SK-N-SH treated with all-trans-retinoic acid at 6 μM for 48 hours (cell line): ENCODE measurements at places on chromosomes 16 and 17.
A peak's percentile ranks its signal among the peaks of the same experiment; 100 is the strongest.

DNA sequence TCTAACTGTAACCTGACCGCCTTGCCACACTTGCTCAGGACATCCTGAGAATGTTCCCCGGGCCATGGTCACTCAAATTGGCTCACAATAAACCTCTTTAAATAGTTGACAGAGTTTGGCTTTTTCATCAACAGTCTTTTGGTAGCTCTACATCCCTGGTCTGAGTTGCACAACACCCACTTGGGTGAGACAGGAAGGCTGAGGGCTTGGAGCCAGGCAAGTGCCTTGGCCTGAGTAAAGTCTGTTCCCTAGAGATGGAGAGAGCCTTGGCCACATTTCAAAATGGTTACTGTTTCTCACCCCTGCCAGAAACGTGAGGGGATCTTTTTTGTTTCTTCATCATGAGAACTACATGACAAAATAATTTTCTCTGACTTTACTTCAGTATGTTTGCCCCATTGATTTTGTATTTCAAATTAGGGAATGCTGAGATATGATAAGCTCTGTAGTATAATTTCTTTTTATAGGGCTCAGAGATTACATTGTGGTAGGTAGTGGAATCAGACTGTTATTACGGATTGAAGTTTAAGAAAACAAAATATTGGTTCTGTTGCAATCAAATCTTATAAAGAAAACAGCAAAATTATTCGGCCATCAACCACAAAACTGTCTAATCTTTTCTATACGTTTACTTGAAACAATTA is 53.9 kb upstream of the NETO2 start:
- no peak for ATAC-seq

DNA sequence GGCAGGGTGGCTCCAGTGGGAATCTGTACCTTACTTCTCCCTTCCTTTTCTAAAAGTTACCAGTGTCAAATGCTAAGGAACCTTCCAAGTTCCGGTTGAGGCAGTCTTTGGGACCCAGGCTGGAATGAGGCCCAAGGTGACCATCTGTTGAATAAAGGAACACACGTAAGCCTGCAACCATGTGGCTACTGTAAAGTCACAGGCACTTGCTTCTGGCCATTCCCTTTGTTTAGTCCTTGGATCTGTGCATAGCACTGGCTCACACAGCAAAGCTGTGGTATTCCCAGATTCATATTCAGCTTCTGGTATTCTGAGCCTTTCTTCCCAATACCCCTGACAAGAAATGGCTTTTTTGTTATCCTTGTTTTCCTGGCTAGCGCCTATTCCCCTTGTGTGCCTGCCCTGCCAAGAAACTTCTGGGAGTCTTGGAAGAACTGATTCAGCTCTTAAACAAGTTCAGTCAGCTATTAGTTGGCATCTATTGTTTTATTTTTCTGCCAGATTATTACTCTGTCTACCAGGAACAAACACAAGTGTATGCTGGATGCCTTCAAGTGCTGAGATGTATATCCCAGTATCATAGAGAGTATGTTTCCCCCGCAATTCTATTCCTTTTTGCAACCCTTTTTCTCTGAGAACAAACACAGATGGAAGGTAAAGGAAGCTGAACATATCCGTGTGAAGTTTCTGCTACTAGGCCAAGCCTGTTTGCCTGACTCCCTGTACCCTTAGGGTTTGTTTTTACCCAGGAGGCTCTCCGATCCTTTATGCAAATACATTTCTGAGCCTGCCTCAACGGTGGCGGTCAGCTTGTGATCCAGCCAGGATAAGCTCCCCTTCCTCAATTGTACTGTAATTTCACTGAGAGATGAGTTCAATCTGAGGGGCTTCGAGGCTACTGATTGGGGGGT is 13.2 kb downstream of the TMEM238L start:
- no peak for ATAC-seq

DNA sequence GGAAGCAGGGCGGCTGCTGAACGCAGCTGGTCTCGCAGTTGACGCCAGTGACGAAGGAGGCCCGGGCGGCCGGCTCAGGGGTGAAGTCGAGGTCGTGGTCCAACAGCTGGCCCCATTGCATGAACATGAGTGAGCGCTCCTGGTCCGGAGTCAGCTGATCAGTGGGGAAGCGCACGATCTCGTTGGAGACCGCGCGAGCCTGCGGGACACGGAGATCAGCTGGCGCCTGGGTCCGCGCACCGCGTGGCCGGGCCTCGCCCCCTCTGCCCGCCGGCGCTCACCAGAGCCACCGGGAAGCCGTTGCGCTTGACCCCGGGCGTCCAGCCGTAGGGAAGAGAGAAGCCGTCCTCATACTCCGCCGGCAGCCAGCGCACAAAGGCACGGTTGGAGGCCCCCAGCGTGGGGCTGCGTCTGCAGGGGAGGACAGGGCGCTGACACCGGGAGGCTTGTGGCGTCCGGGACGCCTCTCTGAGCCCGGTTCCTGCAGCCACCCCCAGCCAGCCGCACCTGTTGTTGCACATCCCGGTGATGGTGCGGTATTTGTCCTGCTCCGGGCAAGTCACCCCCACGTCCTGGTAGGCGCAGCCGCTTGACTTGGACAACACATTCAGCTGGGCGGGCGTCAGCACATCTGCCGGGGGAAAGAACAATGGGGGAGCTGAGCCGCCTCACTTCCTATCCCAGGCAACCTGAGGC is 1.6 kb downstream of the MPO start:
- ATAC-seq = no peak

- no peak for ATAC-seq
Measured at GRCh38 chr17:58247511-58248363, 9.4 kb downstream of the LPO start.

DNA sequence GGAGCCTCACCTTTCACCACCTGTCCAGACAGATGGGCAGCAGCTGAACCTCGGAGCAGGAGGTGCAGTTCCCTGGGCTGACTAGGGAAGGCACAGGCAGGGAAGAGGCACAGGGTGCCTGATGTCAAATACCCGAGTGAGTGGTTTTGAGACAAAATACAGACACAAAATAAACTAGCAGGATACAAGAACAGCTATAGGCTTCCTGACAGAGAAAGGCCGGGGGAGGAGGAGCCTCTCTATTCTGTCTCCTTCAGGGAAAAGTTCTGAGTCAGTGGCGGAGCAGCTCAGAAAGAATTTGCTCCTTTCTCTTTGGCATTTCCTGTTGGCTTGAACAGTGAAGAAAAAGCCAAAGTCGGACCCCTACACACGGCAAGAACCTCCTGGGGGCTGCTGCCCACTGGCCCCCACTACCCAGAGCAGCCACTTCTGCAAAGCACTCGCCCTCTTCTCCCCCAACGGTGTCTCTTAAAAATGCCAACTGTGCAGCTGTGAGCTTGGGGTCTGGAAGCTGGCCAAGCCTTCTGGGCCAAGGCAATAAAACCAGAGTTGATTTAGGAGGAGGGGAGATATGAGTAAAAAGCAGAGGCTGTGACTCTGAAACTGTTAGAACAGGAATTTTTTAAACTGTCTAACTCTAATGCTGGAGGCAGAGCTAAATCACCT is 14.4 kb upstream of the FAAP100 start:
- ATAC-seq = peak; percentile 96

GRCh38 chr16:22007509-22008214 is at the start of gene MOSMO:
MOSMO (plus strand) TSS chr16:22008111; CDS start chr16:22008302, 191 bp downstream.
- peak; percentile 90 for ATAC-seq

GRCh38 chr17:12395733-12396354 is 269.8 kb upstream of the MYOCD start:
- peak; percentile 54; the same call in 2 of the 3 replicates for ATAC-seq

DNA sequence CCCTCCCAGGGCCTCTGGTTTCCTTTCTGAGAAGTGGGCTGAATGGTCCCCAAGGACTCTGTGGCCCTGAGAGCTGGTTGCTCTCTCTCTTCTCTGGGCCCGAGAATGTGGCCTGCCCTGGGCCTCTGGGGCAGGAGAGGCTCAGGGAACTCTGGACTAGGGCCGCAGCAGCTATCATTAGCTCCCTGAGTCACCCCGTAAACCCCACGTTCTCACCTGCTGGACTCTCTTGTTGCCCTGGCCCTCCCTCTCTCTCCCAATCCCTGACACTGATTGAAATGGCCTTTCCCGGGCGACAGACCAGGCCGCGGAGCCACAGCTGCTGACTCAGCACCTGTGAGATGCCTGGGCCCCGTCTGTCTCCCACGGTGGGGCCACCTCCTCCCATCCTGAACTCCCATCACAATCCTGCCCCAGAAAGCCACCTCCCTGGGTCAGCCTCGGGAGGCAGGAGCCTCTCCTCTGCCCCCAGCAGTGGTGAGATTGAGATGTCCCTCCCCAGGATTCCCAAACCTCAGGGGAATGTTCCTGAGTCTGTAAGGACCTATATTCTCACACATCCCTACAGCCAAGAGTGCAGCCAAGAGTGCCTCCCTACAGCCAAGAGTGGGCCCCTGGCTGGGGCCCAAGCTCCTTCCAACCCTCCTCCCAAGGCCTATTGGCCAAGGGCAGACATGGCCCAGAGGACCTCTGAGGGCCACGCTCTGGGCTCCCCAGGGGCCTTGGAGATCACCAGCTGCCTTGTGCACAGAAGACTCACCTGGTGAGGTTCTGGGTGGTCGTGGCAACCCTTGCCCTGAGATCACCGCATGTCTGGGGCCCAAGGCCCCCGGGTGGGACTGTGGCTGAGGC is 470 bp downstream of the TRPV3 start:
- no peak for ATAC-seq

DNA sequence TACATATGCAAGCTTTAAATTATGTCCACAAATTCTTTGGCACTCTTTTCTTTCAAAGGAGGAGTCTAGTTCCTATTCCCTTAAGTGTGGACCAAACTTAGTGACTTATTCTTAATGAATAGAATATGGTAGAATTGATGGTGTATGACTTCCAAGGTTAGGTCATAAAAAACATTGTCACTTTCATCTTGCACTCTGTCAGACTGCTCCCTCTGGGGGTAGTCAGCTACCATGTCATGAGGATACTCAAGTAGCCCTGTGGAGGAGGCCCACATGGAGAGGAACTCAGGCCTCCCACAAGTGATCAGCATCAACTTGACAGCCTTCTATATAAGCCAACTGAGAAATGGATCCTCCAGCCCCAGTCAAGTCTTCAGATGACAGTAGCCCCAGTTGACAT is 58.0 kb upstream of the SCNN1B start:
- ATAC-seq = no peak

GRCh38 chr17:77036136-77036840 is 104.5 kb upstream of the SEC14L1 start:
- no peak; the same call in 2 of the 3 replicates for ATAC-seq

- no peak for ATAC-seq
Measured at GRCh38 chr17:21463779-21464407, 87.7 kb downstream of the KCNJ12 start.

DNA sequence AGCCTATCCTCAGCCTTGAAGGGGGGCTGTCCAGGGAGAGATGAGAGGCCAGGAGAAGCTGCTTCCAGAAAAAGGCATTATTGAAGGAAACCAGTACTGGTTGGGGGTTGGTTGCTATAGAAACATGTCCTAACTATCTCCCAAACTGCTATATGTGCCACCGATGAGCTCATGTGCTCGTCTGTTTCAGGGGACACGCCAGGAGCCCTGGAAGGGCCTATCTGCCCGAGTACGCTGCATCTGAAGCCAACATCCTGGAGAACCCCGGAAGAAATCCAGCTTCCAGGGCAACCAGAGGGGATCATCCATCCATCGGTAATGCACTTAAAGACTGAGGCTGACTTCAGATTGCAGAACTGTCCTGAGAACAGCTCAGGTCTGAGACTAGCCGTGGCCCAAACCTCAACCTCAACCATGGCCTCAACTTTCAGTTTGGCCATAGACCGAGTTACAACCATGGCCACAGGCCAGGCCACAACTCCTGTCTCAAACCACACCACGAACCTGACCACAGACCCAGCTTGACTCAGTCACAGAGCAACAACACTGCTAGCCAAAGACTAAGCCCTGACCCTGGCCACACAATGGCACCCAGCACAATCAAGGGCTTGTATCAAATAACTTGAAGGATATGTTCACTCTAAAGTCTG is 10.2 kb downstream of the PITPNM3 start:
- ATAC-seq = no peak

DNA sequence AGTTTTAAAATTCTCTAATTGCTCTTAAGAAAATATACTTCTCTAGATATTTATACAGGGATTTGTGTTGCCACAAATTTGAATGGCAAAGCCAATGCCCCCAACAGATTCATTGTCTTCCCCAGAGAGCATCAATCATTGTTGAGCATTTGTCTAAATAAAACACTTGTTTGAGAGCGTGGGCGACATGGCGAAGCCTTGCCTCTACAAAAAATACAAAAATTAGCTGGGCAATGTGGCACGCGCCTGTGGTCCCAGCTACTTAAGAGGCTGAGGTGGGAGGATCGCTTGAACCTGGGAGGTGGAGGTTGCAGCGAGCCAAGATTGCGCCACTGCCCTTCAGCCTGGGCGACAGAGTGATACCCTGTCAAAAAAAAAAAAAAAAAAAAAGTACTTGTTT is 13.4 kb upstream of the SRSF1 start:
- ATAC-seq = no peak

GRCh38 chr17:56975656-56976055 is 2.3 kb upstream of the SCPEP1 start:
- no peak for ATAC-seq

- no peak for ATAC-seq
Measured at GRCh38 chr16:70752426-70752825, 48.5 kb downstream of the VAC14 start.

GRCh38 chr17:18235743-18236256 is 10.4 kb downstream of the LLGL1 start:
- ATAC-seq = peak; percentile 82

- peak; percentile 46 for ATAC-seq
Measured at GRCh38 chr17:56679777-56680422, 86.4 kb downstream of the NOG start.

DNA sequence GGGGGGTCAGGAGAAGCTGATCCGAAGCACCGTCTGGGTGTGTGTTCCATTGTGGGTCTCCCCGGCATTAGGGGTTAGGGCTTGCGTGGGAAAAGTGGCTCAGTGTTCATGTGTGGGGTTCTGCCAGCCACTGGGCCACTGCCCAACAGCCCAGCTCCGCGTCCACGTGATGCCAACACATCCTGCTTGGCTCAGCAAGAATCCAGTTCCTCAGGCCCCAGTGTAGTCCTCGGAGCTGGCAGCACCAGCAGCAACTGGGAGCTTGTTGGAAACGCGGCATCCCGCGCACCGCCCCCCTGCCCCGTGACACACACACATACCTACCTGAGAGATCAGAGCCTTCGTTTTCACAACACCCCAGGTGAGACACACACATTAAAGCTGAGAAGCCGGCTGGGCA is 18.9 kb downstream of the LGALS9 start:
- no peak for ATAC-seq

- no peak for ATAC-seq
Measured at GRCh38 chr17:31598921-31599571, 207.6 kb downstream of the RAB11FIP4 start.

GRCh38 chr17:51873302-51873701 is 285.2 kb downstream of the CA10 start:
- ATAC-seq = no peak

GRCh38 chr16:69566240-69566980 is 644 bp downstream of the NFAT5 start:
- peak; percentile 66 for ATAC-seq

DNA sequence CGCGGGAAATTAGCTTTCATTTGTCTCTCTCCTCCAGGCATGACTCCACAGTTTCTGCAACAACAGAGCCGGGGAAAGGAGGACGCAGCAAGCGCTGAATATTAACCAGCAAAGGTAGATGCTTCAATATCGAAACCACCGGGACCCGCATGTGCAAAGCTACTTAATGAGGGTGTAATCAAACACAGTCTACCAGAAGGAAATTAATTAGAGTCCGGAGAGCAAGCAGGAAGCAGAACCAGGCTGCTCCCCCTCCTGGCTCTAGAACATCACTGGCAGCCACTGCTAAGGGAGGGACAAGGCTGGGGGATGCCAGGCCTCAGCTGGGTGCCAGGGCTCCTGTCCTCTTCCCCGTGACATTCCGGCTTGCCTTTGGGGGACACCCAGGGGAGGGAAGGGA is 21.7 kb downstream of the LRRC75A start:
- peak; percentile 51; the same call in 1 of the 3 replicates for ATAC-seq
